ENCODE measurements at places on chromosomes 7 and 10.

- no peaks in the 10 kb centered on the region for H3K4me1 ChIP-seq
- no peaks in the 10 kb centered on the region for H3K36me3 ChIP-seq
- no peak overlapping the region for H3K27ac ChIP-seq
- no peak overlapping the region for H3K4me3 ChIP-seq
- no peak for DNase-seq
- no peaks in the 10 kb centered on the region for H3K27me3 ChIP-seq
Measured at GRCh38 chr10:111773950-111774349, 409.6 kb downstream of the GPAM start.

GRCh38 chr7:41694495-41694894 lies 8.4 kb downstream of the INHBA start:
- peaks cover 41% of the 10 kb centered on the region for H3K4me1 ChIP-seq
- no peak for DNase-seq
- H3K4me3 ChIP-seq = no peak overlapping the region
- no peaks in the 10 kb centered on the region for H3K36me3 ChIP-seq
- H3K27ac ChIP-seq = no peak overlapping the region

DNA sequence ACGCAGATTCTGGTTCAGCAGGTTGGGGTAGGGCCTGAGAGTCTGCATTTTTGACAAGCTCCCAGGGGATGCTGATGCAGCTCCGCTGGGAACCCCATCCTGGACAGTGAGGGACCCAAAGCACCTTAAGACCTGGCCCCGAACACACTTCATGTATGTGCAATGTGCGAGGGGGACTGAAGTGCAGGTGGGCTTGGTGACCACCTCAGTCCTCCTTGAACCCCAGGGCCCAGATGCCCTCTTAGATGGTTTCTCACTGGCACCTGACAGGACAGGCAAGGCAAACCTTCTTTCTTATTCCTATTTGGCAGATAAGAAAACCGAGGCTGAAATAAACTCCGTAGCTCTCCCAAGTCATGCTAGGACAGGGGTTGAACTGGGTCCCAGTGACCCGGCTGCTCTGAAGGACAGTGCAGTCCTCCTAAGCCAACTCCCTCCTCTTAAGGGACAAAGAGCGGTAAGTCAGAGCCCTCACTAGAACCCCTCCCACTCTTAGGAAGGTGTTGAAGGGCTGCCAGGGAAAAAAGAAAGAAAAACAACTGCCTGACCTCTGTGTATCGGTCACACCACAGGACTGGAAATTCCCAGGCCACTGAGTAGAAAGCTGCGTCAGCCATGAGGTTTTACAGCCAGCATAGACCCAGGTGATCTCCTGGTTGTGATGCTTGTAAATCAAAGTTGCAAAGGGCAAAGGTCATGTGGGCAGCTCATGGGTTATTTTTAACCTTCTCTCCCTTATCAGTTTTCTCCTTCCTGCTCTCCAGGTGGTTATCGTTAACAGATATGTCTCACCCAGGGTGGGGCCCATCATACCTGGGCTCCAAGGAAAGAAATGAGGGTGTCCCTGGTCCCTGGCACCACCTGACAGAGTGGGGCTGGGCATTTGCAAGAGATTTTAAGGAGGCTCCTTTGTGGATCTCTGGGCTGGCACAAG lies 90.9 kb upstream of the SMNDC1 start:
- H3K27me3 ChIP-seq = no peaks in the 10 kb centered on the region
- H3K4me3 ChIP-seq = no peak overlapping the region
- no peak overlapping the region for H3K27ac ChIP-seq
- no peaks in the 10 kb centered on the region for H3K36me3 ChIP-seq

- no peaks in the 10 kb centered on the region for H3K36me3 ChIP-seq
- H3K27ac ChIP-seq = no peak overlapping the region
- no peak for DNase-seq
- no peaks in the 10 kb centered on the region for H3K4me1 ChIP-seq
- no peak overlapping the region for H3K4me3 ChIP-seq
Measured at GRCh38 chr7:70047891-70048448, 449.7 kb downstream of the AUTS2 start.

Data from heart right ventricle (tissue), 16 donors.